ENCODE measurements at places on chromosomes 1 and 21. TPM values are rescaled to one million over a fixed set of nuclear protein-coding genes. Genes with fewer than 3 reads are reported as not detected.
A peak's percentile ranks its signal among the peaks of the same experiment; 100 is the strongest.

DNA sequence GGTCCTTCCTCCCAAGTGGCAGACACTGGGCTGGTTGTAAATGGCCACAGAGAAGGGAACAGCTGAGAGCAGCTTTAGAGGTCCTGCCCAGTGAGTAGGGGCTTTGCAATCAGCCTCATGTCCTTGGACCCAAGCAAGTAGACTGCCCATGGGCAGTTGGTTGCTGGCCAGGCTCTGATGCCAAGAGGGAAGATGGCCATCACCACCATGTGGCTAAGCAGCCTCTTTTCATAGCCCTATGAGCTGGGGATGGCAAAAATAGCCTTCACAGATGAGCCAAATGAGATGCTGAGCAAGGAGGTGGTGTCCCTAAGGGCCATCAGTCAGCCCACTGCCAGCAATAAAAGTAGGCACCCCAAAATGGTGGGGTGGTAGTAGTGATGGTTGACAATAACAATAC lies 3.2 kb downstream of the DISP3 start:
- DNase-seq, result no peak

GRCh38 chr1:212486619-212486975 lies 53.9 kb downstream of the NENF start:
- no peak for DNase-seq

DDX59 gene
- total RNA-seq, result 20.3 TPM

DNA sequence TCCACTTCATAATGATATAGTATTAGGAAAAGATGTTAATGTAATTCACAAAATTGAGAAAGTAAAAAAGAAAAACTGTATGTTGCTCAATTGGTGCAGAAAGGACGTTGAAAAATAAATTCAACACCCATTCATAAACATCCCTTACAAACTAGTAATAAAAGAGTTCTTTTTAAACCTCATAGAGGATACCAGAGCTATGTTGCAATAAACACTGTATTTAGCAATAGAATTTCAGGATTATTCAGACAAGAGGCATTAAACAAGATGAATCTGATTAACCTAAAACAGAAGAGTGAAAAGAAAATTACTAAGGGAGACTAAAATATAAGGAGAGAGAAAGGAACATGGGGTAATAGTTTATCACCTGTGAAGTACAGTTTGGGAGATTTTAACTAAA lies 154.8 kb downstream of the NTPCR start:
- peak; percentile 45 for DNase-seq

GRCh38 chr1:181135815-181136737 lies 47.6 kb downstream of the IER5 start:
- DNase-seq, result peak; percentile 91

ATAD3C gene
- total RNA-seq, result under 0.01 TPM

GRCh38 chr1:24707687-24708086 lies 37.6 kb upstream of the CLIC4 start:
- DNase-seq, result peak; percentile 84

DNA sequence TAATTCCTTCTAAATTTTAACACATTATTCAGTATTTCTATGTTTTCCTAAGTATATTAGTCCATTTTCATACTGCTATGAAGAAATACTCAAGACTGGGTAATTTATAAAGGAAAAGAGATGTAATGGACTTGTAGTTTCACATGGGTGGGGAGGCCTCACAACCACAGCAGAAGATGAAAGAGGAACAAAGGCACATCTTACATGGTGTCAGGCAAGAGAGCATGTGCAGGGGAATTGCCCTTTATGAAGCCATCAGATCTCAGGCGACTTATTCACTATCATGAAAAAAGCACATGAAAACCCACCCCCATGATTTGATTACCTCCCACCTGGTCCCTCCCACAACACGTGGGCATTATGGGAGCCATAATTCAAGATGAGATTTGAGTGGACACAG lies 15.6 kb downstream of the GBP5 start:
- no peak for DNase-seq

DNA sequence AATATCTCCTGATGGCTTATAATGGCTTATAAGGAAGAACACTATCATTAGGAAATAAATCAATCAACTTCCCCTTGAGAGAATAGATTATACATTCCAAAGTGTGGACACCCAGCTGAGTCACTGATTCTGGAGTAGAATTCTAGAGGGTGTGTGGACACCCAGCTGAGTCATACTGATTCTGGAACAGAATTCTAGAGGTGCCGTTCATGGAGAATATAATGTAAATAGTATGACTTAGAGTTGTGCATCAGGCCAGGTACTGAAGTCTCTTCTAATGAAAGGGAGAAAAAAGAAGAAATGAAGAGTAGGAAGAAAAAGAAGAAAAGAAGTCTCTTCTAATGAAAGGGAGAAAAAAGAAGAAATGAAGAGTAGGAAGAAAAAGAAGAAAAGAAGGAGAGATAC lies 2.4 kb upstream of the USP33 start:
- peak; percentile 81 for DNase-seq

Data from fibroblast of the aortic adventitia (primary cell).